NCI-H345 (cell line): ENCODE measurements at places on chromosomes 7 and 10.

- no peak for DNase-seq
Measured at GRCh38 chr10:109696462-109696861, 226.8 kb downstream of the XPNPEP1 start.

- DNase-seq: no peak
Measured at GRCh38 chr7:122412883-122413282, 108.3 kb upstream of the FEZF1 start.

GRCh38 chr7:51680594-51681399, 364.2 kb upstream of the COBL start:
- DNase-seq: no peak

DNA sequence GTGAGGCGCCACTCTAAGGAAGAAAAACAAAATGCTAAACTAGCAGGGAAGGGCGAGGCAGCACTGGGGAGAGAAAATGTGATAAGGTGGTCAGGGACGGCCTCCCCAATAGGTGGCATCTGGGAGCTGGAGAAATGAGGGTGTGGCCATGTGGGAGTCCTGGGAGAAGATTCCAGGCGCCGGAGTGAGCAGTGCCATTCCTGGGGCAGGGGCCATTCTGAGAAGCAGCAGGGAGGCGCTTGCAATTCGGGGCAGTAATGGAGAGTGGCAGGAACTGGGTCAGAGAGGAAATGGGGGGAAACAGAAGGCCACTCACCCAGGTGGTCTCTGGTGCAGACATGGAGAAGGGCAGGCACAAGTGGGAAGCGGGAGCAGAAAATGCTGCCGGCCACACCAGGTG, 61.8 kb upstream of the LRRC18 start:
- DNase-seq: no peak

- peak; percentile 27 for DNase-seq
Measured at GRCh38 chr10:110311357-110311949, 6.7 kb upstream of the SMNDC1 start.

DNA sequence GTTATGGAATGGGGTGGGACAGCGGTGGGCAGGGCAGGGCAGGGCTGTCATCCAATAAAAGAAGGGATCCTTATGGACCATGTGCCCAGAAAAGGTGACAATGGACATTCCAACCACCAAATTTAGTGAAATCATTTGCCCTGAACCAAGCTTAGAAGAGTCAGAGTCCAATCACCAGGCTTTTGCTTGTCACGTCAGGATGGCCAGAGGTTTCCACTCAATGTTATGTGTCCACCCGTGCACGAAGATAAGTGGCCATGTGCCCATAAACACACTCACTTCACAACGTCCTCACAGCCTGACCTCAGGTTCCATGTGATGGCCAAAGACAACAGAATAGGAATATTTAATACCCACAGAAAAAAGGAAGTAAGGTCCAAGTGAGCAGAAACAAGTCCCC, 36.6 kb upstream of the PLPP4 start:
- no peak for DNase-seq

GRCh38 chr7:93538061-93538460, 36.5 kb downstream of the CALCR start:
- DNase-seq: no peak

DNA sequence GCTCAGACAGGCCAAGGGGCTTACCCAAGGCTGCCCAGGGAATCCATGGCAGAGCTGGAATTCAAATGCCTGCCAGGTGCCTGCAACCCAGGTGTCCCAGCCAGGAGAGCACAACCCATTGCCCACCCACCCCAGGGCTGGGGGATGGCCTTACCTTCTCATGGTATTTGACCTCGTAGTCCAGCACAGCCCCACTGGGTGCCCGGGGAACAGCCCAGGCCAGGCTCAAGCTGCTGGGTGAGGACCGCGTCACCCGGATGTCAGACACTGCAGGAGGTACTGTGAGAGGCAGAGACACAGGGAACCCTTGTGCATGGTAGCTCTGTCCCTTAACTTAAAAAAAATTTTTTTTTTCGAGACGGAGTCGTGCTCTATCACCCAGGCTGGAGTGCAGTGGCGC, 9.0 kb downstream of the EPHB4 start:
- DNase-seq: no peak

- no peak for DNase-seq
Measured at GRCh38 chr10:114762811-114763210, 58.8 kb upstream of the FHIP2A start.
